ENCODE measurements at places on chromosomes 5 and 9. TPM values are rescaled to one million over a fixed set of nuclear protein-coding genes. Genes with fewer than 3 reads are reported as not detected.

DNA sequence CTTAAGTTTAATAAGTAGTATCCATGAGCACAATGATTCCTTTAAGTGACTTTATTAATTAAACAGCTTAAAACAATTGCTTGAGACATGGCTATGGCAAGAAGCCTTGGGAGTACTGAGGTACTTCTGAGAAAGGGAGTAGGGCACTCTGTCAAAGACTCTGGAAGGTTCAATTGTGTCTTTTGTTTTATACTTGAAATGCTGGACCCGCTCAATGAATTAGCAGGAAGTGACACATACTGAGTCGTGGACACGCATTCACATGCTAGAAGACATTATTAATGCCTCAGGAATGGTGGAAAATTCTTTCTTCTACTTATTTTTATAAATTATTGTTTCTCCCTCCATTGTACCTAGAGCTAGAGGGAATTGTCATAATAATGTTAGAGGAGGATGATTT, 347.3 kb upstream of the ZNF608 start:
- ATAC-seq = peak; percentile 89

DNA sequence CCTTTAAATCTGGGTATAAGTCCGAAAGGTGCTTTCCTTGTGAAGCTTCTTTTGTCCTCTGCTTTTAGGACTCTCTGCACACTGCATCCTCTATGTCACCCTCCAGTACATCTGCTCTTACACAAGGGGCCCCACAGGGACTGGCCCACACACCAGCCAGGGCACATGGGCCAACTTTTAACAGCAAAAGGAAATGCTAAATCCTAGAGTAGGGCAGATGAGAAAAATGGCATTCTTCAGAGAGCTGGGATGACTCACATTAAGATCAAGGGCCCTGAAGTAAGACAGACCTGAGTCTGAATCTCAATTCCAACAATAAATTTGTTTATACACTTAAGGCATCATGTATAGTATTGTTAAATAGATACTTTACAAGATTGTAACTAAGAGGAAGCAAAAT, 40.3 kb upstream of the CDKN2B start:
- ATAC-seq = peak; percentile 23

The BTNL3 gene
- total RNA-seq = not detected

The RASGEF1C gene
- not detected for total RNA-seq

DNA sequence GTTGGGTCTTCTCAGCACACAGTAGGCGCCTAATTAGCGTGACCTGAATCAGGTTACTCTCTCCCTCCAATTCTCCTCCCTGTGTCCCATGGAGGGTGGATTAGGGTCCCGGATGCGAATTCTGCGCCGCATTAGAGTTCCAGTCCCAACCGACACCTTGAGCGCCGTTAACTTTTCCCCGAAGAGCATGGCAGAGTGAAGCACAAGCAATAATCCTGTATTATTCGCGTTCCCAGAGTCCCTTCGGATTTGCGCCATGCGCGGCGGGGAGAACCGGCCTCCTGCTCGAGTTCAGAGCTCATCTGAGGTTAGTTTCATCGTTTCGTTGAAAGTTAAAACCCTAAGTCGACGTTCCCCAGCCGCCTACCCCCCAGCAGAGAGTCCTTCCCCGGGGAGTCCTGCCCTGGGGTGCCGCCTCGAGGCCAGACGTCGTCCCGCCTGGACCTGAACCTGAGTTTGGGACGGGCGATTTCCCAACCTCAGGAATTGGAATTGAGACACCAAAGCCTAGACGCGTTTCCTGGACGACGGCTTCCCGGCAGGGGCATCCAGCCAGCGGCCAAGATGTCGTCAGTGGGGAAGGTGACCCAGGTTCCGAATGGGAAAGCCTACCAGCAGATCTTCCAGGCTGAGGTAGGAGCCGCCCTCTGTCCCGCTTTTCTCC, at the start of gene CCDC180:
Gene CCDC180, plus strand, starts transcription at position 160 of the 664 bp plus-strand sequence. Its CDS starts 405 bp downstream, at position 565.
- no peak for ATAC-seq

DNA sequence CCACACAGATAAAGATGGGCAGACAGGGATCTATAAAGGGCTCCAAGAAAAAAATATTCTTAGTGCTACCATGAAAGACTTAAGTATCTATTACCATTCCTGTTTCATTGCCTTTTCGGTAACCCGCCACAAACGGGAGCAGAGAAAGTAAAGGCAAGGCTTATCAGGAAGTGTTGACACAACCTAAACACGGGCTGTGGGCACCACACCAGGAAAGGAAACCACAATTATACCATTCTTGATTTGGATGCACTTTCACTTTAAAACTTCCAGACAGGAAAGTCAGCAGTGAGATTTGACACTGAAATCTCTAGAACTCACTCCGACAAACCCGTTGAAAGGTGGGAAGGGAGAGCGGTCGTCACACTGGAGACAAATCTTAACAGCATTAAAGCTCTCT, 6.5 kb downstream of the TLE1 start:
- ATAC-seq = no peak

Data from esophagus mucosa (tissue), 1 donor.